Activated naive CD4-positive, alpha-beta T cell treated with anti-CD3 and anti-CD28 coated beads, Interleukin-2, amount 10 ng/mL, durations not matched to agents 7 days and 5 days (primary cell): ENCODE measurements at places on chromosomes 4 and X.
A peak's percentile ranks its signal among the peaks of the same experiment; 100 is the strongest.

DNA sequence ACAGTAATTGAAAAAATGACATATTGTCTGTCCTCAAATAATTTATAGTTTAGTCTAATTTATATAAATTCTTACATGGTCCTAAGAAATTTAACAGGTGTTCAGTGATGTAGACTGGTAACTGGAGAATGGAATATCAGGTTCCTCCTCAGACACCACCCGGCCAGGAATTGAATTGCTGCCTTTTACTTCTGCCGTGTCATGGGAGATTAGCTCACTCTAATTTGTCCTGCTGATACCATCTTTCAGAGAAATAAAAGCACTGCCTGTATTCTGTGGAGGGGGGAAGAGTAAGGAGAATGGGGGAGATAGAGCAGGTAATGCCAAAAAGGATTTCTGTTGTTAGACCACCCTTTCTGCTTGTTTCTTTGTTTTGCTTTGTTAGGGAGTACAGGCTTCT, 125.2 kb upstream of the KLHL4 start:
- DNase-seq, result no peak

DNA sequence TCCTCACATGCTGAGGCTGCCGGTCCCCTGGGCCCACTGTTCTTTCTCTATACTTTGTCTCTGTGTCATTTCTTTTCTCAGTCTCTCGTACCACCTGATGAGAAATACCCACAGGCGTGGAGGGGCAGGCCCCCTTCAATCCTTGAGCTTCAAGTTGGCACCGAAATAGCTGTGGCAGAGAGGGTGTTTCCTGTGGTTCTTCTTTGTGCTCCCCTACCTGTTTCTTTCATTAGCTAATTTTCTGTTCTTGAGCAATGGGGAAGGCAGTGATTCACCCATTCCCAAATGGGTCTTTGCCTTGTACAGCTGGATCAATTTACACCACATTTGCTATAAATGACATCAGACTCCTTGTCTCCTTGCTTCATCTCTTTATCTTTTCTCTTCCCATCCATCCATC, 2.1 kb upstream of the CYSLTR1 start:
- DNase-seq, result peak; percentile 35

- DNase-seq, result no peak
Measured at GRCh38 chr4:7806338-7807090, 133.1 kb downstream of the AFAP1 start.

DNA sequence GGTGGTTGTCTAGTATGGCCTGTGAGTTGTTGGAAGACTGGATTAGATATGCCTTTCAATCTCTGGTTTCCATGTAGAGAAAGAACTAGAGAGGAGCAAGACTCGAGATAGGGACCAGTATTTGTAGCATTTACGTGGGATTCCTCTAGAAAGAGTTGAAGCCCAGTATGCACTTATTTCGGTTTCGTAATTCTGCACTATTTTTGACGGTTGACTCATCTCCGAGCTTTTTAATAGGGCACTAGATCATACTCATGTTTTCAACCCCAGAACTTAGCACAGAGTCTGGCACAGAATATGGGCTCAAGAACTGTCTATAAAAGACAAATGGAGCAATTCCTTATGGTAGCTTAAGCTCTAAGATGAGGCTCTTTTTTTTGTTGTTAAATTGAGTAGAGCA, 15.7 kb downstream of the HELT start:
- no peak for DNase-seq

DNA sequence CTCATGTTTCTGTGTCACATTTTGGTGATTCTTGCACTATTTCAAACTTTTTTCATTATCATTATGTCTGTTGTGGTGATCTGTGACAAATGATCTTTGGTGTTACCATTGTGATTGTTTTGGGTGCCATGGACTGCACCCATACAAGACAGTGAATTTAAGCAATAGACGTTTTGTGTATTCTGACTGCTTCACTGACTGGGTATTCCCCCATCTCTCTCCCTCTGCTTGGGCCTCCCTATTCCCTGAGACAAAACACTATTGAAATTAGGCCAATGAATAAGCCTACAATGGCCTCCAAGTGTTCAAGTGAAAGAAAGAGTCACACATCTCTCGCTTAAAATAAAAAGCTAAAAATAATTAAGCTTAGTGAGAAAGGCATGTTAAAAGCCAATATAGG, 60.2 kb downstream of the BANK1 start:
- no peak for DNase-seq

DNA sequence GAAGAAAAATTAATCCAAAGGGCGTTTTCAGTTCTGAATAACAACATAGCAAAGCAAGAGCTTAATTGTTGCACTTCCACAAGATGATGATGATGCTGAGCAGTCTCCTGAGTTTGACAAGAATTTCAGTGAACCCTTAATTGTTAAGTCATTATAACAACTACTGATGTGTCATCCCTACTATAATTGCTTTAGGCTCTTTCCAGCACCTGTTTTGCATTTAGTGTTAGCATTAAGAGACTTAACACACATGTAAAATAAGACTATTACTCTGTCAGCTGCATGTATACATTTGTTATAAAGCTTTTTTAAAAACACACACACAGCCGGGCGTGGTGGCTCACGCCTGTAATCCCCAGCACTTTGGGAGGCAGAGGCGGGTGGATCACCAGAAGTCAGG, 37.9 kb upstream of the GALNT7 start:
- DNase-seq, result no peak

- DNase-seq, result no peak
Measured at GRCh38 chr4:51963841-51964517, 56.2 kb downstream of the LRRC66 start.

DNA sequence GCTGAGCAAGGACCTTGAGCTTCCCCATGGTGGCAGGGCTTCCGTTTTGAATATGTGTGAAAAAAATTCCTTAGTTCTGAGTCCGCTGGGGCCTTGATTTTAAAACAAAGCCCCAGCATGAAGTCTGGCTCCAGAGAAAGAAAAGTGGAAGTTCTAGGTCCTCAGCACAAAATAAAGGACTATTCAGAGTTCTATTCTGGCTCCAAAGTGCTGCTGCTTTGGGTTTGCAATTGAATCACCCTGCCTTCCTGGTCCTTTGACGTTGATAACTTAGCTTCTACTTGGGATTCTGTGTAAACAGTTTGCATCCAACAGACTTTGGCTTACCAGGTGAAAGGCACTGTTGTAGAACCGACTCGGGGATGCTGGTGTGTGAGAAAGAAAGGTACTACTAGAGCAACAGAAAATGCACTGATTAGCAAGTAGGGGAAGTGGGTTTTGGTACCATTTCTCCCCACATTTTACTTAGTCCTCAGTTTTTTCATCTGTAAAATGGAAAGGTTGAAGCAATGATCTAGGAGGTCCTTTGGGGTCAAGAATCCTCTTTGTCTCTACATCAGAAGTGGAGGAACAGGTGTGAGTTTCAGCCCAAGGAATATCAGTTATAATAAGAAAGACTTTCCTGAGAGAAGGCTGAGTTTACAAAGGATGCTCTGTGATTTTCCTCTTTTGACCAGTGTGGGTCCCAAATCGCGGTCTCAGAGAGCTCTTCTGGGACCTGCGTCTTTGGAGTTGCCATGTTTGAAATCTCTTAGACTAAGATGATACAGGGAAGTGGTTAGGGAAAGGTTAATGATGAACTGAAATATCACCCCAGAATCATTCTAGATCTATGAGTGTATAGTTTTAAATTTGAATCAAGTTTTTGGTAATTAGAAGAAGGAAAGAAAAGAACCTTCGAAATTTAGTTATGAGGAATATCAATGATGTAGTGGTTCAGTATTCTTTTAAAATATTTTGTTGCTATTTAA, 28.2 kb downstream of the IGFBP7 start:
- no peak for DNase-seq

GRCh38 chr4:146110871-146111485, 64.5 kb upstream of the LSM6 start:
- no peak for DNase-seq

- no peak for DNase-seq
Measured at GRCh38 chr4:137703195-137703594, 170.9 kb upstream of the PCDH18 start.

- DNase-seq, result no peak
Measured at GRCh38 chr4:79164907-79165610, 160.8 kb downstream of the NAA11 start.

GRCh38 chrX:44937606-44938005, 64.6 kb downstream of the KDM6A start:
- DNase-seq, result no peak
